Mucosa of gallbladder (tissue), 1 donor: ENCODE measurements at places on chromosomes 1 and 21. TPM values are rescaled to one million over a fixed set of nuclear protein-coding genes. Genes with fewer than 3 reads are reported as not detected.

GRCh38 chr1:163709636-163710035 is 387.9 kb downstream of the NUF2 start:
- DNase-seq: no peak

- DNase-seq: no peak
Observed at GRCh38 chr1:212646588-212646987, 38.0 kb downstream of the ATF3 start.

DNA sequence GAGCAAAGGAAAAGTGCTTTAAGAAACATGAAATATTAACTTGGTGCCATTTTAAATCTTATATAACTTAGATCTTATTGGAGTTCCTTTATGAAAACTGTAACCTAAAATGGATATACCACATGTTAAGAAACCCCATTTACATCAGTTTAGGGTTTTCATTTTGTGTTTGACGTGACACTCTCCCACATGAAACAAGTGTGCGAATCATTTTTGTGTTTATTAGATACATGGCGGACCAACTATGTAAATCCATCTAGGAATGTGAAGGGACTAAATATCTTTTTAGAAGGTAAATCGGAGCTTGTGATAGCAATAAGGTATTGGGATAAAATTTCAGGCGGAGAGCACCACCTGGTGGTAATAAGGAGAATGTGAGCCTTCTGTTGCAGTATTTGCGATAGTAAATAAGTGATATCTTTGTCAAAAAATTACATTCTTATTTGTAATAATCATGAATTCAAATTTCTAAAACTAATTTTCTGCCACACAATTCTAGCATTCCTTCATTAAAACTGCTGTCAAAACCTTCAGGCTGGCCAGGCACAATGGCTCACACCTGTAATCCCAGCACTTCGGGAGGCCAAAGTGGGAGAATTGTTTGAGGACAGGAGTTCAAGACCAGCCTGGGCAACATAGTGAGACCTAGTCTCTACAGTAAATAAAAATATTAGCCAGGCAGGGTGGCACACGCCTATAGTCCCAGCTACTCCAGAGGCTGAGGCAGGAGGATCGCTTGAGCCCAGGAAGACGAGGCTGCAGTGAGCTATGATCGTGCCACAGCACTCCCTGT is 31.3 kb downstream of the SMAP2 start:
- no peak for DNase-seq

GRCh38 chr1:41631971-41632370 is 147.5 kb upstream of the EDN2 start:
- DNase-seq: no peak

DNA sequence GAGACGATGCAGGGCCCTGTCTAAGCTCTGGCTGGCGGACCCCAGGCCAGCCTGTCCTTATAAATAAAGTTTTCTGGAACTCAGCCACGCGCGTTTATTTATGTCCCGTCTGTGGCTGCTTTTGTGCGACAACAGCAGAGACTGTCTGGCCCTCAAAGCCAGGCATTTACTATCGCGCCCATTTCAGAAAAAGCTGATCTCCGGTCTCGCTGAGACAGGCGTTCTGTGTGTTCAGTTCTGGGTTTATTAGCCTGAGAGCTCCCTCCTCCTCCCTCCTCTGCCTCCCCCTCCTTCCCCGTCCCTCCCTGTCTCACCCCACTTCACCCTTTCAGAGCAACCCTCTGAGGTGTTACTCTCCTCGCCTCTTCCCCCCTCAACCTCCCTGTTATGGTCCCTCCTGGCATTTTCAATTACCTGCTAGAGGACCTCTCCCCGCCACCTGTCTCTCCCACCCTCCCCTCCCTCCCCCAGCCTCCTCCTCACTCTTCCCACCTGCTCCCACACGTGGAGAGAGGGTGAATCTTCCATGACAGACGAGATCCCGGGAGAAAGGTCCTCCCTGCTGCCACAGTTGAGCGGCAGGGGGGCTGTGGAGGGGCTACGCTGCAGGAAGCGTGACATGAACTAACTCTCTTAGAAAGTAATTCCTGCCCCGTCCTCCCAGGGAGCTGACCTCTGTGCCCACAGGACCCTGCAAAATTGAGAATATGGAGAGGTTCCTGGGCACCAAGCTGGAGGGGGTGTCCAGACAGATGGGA is 59.9 kb downstream of the SPSB1 start:
- DNase-seq: no peak

DNA sequence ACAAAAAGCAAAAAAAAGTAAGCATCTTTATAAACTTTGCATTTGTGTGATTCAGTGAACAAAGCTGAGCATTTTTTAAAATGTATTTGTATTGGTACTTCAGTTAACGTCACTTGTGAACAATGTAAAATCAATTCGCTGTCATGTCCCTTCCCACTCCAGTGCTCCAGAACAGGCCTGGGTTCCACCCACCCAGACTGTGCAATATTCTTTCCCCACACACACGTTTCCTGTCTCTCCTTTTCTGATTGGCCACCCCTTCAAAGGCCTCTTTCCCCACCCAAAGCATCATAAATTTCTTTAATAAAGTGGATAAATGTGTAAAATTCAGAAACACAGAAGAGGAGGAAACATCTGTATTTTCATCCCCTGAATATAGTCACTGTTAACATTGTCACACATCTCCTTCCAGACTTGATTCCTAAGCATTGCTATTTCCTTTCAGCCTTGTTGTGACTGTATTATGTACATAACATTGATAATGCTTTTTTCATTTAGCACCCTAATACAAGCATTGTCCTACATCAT is 12.0 kb downstream of the CLEC20A start:
- no peak for DNase-seq

GRCh38 chr1:45375104-45376090 is 35.2 kb upstream of the MUTYH start:
- no peak for DNase-seq

DNA sequence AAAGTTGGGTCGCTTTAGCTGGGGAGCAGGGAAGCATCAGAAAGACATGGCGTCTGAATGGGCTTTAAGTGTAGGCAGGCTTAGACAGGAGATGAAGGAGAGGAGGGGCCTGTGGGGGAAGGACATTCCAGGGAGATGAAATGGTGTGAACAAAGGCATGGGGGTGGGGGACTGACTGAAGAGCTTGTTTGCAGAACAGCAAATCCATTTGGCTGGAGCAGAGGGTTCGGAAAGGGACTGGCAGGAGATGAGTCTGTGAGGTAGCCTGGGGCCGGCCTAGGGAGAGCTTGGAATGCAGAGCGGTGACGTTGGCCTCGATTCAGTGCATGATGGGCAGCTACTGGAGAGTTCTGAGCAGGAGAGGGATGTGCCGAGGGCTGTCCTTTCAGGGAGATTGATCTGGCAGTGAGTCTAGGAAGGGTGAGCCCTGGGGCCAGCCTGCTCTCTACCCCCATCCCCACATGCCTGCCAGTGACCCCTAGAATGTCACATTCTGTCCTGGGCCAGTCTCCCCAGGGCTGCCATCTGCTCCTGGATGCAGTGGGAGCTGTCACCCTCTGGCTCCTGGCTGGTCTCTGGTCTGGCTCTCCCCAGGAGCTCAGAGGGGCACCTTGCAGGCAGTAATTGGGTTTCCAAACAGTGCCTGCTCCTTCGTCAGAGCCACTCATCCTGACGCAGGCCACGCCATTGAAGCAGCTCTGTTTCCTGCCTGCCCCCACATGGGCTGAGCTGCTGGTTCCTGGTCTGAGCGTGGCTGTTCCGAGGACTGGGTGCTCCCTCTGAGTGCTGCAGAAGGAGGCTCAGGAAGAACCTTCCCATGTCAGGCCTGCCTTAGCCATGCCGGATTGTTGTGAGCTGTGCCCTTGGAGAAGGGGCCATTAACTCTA is 22.3 kb upstream of the TMEM222 start:
- peak; percentile 65 for DNase-seq

GRCh38 chr1:186950547-186950946 is 121.8 kb downstream of the PLA2G4A start:
- DNase-seq: no peak

- DNase-seq: peak; percentile 89
Observed at GRCh38 chr1:110338309-110338885, 780 bp upstream of the RBM15 start.

GRCh38 chr1:76302711-76303339 is 228.3 kb downstream of the ST6GALNAC3 start:
- no peak for DNase-seq

- no peak for DNase-seq
Observed at GRCh38 chr1:93461236-93461635, 13.3 kb downstream of the FNBP1L start.

- no peak for DNase-seq
Observed at GRCh38 chr1:244712669-244713068, 59.7 kb downstream of the DESI2 start.

DNA sequence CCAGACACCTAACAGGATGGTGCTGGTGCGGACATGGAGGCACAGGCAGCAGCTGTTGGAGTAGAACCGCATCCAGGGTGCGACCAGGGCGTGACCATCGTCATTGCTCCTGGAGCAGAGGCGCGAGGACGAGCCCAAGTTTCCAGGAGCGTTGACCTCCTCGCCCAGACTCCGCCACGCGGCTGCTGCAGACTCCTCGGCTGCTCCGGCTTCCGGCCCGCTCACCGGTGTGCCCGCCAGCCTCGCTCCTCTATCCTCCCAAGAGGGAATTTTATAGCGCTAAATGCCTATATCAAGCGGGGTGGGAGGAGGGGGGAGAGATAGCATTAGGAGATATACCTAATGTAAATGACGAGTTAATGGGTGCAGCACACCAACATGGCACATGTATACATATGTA is 5.3 kb upstream of the S100A12 start:
- DNase-seq: no peak

DNA sequence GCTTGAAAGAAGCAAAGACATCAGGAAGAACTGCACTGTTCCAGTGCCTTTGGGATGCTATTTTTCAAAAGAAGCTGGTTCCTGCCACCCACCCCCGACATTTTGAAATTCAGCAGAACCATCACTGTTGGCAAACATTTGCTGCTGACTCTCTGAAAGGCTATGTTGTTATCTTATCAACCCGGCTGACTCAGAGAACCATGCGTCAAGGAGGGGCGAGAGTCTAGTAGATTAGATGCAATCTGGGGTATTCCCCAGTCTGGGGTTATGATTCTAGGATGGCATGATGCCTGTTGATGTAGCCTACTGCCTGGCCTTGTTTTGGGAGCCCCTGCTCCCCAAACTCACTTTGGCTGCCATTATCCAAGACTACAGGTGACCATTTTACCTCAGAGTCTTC is 267.8 kb upstream of the RUNX1 start:
- DNase-seq: no peak

DNA sequence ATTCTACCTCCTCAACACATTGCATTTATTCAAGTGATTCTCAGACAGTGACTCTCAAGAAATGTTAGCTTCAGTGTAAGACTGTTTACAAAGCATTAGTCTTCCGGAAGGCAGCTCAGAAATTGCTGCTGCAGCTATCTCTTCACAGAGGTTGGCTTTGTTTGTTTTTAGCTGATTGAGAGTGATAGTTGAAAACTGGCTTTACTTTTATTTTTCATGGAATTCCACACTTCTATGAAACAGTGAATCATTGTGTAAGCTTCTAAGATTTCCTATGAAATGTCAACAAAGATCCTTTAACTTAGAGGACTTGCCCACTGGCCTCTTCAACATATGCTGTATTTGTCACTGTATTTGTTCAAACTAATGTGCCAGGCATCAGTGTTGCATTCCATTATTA is 121.3 kb downstream of the TNNI3K start:
- no peak for DNase-seq

GRCh38 chr1:53526451-53527101 is 67.4 kb downstream of the DMRTB1 start:
- DNase-seq: peak; percentile 71

GRCh38 chr1:247548092-247548491 is 842 bp upstream of the GCSAML start:
- no peak for DNase-seq

GRCh38 chr1:9500756-9501754 is 38.2 kb upstream of the SLC25A33 start:
- DNase-seq: no peak

- DNase-seq: no peak
Observed at GRCh38 chr1:198258491-198258890, 101.7 kb downstream of the NEK7 start.

- DNase-seq: no peak
Observed at GRCh38 chr1:34137411-34137810, 27.6 kb downstream of the CSMD2 start.

GRCh38 chr1:244861683-244862082 is 2.7 kb downstream of the HNRNPU start:
- DNase-seq: no peak

GRCh38 chr1:172917972-172918371 is 132.8 kb downstream of the TNFSF18 start:
- DNase-seq: no peak

DNA sequence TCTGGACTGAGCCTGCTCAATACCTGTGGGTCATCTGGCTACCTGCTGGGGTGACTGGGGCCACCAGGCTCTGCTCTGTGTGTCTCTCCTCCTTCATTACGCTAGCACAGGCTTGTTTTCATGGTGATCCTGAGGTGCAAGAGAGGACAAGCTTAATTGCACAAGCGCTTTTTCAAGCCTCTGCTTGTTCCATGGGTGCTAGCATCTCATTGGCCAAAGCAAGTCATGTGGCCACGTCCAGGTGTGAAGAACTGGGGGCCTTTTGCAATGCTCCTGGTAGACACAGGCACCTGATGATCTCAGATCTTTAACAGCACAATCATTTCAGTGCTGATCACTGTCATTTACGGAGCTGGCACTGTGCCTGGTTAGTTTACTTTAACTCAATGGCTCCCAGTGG is 114.6 kb downstream of the KAZN start:
- DNase-seq: no peak

GRCh38 chr1:47332779-47333577 is 612 bp upstream of the CMPK1 start:
- no peak for DNase-seq

GRCh38 chr1:244044423-244044822 is 6.7 kb upstream of the ZBTB18 start:
- DNase-seq: no peak

- no peak for DNase-seq
Observed at GRCh38 chr1:223834660-223835263, 11.0 kb downstream of the TP53BP2 start.

- no peak for DNase-seq
Observed at GRCh38 chr1:235131961-235132360, 3.3 kb upstream of the TOMM20 start.

- no peak for DNase-seq
Observed at GRCh38 chr1:43123031-43123430, 49.1 kb downstream of the EBNA1BP2 start.

RUNX3 gene
- total RNA-seq: 7.4 TPM

ZMYM4 gene
- total RNA-seq: 55.5 TPM

S100A8 gene
- 7.0 TPM for total RNA-seq

SLAMF1 gene
- 2.8 TPM for total RNA-seq

PARK7 gene
- 261 TPM for total RNA-seq

FCRL1 gene
- total RNA-seq: not detected

MAP3K21 gene
- total RNA-seq: 11.9 TPM

SLC41A1 gene
- 40.5 TPM for total RNA-seq

KCNE2 gene
- not detected for total RNA-seq

DOP1B gene
- 31.2 TPM for total RNA-seq

SYCP1 gene
- not detected for total RNA-seq

PEX14 gene
- total RNA-seq: 25.6 TPM

ADAMTS4 gene
- 7.3 TPM for total RNA-seq

TDRD5 gene
- 0.95 TPM for total RNA-seq

TMIGD3 gene
- 8.4 TPM for total RNA-seq

UTS2 gene
- total RNA-seq: not detected

FCN3 gene
- total RNA-seq: 3.5 TPM
